ENCODE measurements at places on chromosomes 5 and 9.

DNA sequence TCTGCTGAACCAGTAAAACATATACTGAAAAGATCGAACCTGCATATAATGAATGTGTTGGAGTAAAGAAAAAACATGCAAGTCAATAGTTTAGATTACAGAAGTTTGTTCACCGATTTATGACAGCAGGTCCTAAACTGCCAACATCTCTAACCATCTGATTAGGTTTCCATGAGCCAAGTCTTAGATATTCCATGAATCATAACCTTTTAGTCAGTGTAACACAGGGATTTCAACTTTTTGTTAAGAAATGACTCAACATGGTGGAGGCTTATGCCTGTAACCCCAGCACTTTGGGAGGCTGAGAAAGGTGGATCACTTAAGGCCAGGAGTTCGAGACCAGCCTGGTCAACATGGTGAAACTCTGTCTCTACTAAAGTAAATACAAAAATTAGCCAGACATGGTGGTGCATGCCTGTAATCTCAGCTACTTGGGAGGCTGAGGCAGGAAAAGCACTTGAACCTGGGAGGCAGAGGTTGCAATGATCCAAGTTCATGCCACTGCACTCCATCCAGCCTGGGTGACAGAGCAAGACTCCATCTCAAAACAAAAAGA lies 38.7 kb downstream of the APC start:
- DNase-seq: no peak

- DNase-seq: no peak
These were observed 5.0 kb upstream of the IL3 start for GRCh38 chr5:132055441-132055807.

GRCh38 chr5:135386886-135387628 lies 12.0 kb downstream of the MACROH2A1 start:
- DNase-seq: no peak

- DNase-seq: no peak
These were observed 51.5 kb upstream of the IQGAP2 start for GRCh38 chr5:76351577-76351976.

DNA sequence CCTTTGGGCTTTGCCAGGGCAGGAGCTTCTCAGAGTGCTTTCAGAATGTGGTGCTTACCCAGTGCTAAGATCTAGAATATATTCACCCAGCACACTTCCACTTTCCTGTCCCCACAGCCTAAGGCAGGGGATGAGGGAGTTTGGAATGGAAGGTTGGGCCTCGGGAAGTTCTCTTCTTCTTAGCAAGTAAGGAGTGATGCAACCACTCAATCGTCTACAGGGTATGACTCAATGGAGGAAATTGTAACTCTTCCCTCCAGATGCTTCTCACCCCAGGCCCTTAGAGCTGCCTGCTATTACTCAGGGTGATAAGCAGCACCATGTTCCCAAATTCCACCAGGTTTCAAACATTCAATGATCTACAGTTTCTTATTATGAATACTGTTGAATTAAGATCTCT lies 30.8 kb upstream of the AGGF1 start:
- no peak for DNase-seq

GRCh38 chr9:94490465-94490864 lies 64.4 kb upstream of the PCAT7 start:
- DNase-seq: no peak

DNA sequence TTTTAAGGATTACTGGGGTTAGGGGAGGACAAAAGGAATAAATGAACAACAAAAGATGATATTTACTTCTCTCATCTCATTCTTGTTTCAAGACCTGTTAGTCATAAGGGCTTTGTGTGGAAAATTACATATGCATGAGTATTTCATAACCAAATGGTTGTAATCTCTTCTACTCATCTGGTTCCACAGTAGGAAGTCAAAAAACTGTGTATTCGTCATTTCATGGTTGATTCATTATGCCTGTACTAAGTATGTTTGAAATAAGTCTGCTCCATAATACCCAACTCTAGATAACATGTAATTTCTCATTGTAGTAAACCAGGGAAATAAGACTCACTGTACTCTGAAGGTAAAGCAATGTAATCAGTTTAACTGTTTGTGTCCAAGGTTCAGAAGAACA lies 212.9 kb downstream of the ARRDC3 start:
- DNase-seq: no peak
